ENCODE measurements at places on chromosomes 5 and 9.
A peak's percentile ranks its signal among the peaks of the same experiment; 100 is the strongest.

DNA sequence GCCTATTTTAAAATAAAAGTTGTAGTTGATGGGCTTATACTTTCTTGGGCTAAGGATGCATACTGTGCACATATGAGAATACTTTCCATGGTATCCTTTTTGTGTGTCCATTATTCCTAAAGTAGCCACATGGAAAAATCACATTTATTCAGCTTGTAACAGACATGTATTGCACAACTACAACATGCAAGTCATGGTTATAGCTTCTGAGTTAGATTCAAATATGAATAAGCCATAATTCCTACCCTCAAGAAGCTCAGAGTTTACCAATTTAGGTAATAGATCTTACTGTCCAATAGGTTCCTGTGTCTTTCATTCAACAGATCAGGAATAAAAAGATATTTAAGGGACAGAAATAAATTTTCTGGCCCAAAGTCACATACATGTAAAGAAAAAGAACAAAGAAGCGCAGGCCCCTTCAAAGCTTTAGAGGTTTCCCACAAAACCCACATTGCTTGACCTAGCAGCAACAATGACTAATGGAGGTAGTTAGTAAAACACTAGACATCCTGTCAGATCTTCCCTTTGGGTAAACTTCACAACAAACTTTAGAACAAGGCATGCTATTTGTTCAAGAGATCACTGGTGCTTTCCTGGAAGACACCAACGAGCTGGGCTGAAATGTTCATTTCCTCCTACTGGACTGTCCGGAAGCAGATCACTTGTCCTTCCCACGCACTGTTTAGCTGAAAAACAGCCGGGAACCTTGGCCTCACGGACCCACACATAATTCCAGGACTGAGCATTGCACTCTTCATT is 78.4 kb upstream of the ITGA1 start:
- no peak for DNase-seq

DNA sequence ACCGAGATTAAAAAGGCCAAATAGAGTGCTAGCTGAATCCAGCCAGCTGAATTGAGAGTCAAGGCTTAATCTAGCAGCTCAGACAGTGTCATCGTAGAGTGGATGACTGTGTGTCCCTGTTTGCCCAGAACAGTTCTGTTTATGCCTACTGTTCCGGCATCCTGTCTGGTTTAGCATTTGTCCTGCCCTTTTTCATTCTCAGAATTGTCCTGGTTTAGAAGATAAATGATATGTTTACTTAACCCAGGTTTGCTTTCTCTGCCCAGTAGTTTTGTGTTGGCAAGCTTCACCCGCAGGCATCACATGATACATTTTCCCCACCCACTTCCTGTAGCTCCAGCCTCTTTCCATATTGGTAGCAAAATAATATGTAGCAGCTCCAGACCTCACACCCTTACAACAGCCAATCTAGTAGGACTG is 41.3 kb upstream of the ZSWIM6 start:
- DNase-seq, result no peak

DNA sequence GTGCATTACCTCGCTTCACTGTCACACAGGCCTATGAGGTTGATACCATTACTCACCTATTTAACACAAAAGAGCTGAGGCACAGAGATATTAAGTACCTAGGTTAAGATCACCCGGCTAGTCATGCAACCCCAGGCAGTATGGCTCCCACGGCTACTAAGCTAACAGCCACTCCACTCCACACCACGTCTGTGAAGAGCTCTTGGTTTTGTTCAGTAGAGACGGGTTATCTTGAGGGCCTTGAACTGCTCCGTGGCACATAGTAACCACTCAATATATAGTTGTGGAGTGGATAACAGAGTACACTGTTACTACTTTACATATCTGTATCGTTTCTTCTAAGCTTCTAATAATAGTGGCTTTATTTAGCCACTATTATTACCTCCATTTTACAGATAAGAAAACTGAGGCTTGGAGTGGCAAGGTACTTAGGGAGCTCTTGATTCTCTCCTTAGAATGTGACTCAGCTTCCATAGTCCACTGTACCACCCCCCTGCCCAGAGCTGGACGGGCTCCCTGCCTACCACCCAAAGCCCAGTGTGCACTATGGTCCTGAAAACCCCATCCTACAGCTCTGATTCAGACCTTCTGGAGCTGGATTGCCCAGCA is 1.0 kb upstream of the CORO2A start:
- DNase-seq, result no peak

GRCh38 chr5:168697034-168697720 is 118.0 kb upstream of the PANK3 start:
- DNase-seq, result no peak

DNA sequence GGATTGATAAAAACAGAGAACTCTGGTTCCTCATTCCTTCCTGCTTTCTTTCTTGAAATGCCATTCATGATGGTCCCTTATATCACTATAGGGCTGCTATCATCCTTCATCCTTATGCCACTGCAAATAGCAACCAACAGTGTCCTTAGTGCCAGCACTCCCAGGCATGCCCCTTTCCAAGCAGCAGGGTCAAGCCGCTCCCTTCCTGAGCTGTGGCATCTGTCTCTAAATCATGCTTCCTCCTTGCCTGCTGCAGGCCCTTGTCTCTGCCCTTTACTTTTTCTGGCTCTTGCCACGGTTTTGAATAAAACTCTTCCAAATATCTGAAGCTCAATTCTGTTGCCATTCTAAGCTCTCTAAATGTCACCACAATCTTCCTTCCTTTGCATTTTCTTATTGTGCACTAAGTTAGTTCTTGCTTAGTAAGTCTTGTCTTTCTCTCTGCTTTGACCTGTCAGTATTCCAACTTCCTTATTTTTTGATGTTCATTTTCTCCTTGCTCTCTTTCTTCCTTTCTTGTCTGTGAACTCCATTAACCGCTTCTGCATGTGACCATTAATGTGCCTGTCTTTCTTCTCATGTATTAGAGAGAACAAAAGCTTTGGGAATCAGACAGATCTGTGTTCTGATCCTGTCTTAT is 19.9 kb downstream of the TLR4 start:
- DNase-seq, result no peak

- peak; percentile 10 for DNase-seq
These were observed 38.3 kb upstream of the ADRA1B start for GRCh38 chr5:159877894-159878448.

DNA sequence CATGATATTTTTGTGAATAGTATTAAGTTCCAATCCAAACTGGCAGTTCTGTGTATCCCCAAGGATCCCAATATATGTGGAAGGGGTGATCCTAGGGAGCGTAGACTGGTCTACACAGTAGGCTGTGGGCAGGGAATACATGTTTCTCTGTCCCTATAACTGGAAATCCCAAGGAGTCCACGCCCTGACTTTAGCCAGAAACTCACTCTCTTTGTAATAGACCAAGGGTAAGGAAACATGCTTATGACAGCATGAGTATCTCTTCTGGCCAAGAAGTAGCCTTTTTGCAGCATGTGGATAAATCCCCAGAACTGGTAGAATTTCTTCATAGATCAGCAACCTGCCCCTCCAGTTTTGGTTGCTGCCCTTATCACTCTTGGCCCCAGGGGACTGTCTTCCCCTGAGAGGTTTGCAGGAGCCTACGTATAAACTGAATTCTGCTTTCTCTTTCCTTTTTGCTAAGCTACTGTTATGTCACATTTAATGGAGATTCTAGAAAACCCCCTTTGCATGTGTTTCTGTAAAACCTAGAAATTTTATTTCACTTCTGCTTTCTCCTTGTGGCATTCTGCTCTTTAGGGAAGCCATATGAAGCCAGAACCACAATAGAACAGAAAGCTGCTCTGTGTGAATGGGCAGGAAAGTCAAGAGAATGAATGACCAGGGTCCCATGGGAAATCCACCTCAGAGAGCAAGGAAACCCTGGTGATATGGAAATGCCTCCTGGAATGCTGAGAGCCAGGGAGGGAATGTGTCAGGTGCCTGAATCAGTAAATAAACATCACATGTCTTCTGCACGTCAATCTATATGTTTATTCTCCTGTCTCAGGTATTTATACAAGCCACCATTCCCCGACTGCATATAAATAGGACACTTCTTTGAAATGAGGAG is 3.5 kb downstream of the IFNA2 start:
- no peak for DNase-seq

DNA sequence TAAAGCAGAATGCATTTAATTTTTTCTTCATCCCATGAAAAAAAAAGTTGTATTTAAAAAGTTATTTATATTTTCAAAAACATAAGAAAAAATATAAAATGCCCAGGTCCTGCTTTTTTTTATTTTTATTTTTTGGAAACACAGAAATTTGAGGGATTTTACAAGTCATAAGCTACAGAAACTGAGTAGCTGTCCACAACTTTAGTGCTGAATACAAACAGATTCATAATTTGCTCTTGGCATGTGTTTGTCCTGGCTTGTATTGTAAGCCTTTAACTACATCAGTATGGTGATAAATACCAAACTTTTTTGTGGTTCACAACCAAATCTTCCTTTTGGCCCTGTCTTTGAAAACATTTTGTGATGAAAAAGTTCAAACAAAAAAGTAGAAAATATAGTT is 7.5 kb upstream of the PLCXD3 start:
- no peak for DNase-seq

DNA sequence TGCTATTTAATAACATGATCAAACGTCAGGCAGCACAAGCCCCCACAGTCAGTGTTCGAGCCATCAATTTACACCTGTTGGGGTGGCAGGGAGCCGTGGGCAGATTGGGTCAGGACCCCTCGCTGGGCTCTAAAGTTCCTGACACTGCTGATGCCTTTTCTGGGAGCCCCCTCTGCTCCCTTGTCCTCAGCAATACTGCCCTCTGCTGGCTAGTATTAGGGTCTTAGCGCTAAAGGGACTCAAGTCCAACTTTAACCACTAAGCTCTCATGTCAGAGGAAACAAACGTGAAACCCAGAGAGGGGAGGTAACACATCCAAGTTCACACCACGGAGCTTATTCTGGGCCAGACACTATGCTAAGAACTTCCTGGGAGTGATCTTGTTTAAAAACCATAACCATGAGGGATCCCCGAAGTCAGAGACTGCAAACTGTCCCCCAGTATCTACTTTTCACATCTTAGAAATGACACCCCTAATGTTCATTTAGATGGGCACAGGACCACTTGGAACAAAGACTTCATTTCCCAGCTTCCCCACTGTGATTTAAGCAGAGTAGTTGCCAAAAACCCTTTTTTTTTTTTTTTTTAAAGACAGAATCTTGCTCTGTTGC is 20.4 kb downstream of the ANKS6 start:
- DNase-seq, result peak; percentile 82

- DNase-seq, result no peak
These were observed 215.2 kb downstream of the AUH start for GRCh38 chr9:91146391-91147019.

DNA sequence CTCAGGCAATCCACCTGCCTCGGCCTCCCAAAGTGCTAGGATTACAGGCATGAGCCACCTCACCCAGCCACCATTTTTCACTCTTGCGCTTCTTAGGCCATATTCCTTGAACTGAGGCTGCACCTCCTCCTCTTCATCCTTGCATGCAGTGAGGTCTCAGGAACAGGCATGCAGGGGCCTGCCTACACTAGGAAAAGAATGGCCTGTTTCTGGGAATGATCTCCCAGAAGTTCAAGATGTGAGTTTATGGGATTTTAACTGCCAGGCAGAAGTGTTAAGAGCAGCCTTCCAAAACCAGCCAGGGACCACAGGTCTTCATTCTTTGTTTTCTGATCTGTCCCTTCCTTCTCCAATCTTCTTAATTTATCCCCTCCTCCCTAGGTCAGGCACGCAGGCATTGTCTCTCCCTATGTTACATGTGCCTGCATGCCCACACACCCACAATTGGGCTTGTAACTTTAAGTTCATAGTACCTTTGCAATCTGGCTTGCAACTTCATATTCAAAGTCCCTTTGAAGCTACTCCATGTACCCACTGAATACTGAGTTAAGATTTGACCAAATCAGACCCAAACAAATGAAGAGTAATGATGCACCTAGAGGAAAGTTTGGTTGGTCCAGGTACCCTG is 10.5 kb upstream of the HSPA4 start:
- no peak for DNase-seq

GRCh38 chr5:179368126-179368805 is 23.0 kb upstream of the ADAMTS2 start:
- no peak for DNase-seq

- no peak for DNase-seq
These were observed 31.9 kb upstream of the DAPK1 start for GRCh38 chr9:87465816-87466215.

DNA sequence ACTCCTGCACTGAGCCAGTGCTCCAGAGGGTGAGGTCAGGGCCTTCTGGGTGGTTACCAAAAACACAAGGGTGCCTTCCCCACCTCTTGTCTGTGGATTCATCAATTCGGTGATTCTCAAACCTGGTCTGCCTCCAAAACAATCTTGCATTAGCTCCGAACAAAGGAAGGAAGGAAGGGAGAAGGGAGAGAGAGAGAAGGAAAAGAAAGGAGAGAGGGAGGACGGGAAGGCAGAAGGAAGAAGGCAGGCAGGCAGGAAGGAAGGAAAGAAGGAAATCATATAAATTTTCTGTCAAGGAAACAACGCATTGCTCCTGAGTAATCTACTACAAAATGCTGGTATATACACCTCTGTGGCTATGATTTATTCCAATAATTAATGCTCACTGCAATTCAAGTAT is 39.3 kb downstream of the MYO10 start:
- DNase-seq, result no peak

DNA sequence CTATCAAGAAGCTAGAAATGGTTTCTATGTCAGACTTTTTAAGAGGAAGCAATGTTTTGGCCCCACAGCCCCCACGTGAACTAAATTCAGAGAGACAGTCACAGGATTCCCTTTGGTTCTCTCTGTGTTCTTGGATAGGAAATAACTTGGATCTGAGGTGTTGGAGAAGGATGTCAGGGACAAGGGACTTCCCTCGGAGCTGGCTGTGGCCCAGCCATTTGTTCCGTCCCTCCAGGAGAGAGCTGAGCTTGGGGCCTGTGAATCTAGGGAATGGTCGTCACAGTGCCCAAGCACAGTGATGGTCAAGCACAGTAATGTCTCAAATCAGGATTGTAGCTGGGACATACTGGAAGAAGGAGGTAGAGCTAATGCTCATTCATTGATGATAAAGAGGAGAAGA is 2.0 kb downstream of the C7 start:
- no peak for DNase-seq

- no peak for DNase-seq
These were observed 217.8 kb upstream of the IRX1 start for GRCh38 chr5:3377831-3378230.

- DNase-seq, result no peak
These were observed 106.8 kb upstream of the FST start for GRCh38 chr5:53373451-53374158.

GRCh38 chr9:94973451-94973941 is 247.0 kb downstream of the AOPEP start:
- no peak for DNase-seq

GRCh38 chr9:113160571-113160970 is 9.8 kb downstream of the SLC31A2 start:
- DNase-seq, result no peak

DNA sequence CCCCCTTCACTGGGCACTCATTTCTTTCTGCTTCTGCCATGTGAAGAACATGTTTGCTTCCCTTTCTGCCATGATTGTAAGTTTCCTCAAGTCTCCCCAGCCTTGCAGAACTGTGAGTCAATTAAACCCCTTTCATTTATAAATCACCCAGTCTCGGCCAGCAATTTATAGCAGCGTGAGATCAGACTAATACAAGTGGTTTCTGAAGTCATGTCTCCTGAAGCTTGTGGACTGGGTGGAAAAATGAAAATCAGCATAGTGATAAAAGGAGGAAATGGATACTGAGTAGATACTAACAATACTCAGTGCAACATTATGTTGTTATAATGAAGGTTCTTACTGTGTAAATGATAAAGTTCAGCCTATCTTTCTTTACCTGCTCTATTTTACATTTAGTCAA is 35.1 kb downstream of the NNT start:
- DNase-seq, result no peak

- no peak for DNase-seq
These were observed 19.2 kb downstream of the NDUFS6 start for GRCh38 chr5:1820381-1820780.

GRCh38 chr9:71218774-71219173 is 97.4 kb upstream of the TRPM3 start:
- DNase-seq, result no peak
